ENCODE measurements at places on chromosomes 6 and 20.

DNA sequence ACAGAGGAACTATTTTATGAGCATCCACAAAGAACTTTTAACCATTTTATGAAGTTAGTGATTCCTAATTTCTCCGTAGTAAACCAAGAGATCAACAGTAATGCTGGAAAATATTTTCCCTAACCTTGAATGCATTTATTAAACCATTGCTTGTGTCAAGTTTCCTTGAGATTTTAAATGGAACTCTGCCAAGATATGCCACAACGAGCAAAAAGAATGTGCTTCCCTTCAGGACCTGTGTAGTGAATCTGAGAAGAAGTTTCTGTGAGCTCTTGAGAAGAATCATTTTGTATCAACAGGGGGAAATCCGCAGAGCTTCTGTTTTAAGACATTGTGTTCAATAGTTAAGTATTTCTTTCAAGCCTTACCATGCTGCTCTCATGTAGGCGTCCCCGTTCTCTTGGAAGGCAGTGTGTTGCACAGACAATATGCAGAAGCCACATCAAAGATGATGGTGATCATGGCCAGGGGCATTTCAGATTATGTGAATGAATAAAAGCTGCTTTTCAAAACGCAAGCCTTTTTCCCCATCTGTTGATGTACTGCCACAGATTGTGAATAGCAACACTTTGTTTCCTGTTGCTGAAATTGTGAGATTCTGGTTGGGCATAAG is 439.8 kb downstream of the BMP2 start:
- no peak for DNase-seq

DNA sequence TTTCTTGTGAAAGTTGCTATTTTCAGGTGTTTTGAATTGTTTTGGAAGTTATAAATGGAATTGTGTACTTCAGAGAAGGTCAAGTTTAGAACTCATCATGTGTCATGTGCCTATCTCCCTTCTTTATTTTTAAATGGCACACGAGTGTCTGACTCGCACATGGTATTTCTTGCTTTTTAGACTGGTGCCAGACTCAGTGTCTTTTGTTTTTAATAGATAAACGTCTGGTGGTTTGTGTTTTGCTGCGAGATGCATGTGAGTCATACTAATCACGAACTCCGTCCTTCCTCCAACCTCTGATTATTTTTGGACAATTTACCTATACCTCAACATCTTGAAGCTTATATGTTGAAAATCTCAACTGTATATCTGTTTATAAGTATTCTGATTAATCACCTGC is 292.1 kb downstream of the CDKAL1 start:
- no peak for DNase-seq

DNA sequence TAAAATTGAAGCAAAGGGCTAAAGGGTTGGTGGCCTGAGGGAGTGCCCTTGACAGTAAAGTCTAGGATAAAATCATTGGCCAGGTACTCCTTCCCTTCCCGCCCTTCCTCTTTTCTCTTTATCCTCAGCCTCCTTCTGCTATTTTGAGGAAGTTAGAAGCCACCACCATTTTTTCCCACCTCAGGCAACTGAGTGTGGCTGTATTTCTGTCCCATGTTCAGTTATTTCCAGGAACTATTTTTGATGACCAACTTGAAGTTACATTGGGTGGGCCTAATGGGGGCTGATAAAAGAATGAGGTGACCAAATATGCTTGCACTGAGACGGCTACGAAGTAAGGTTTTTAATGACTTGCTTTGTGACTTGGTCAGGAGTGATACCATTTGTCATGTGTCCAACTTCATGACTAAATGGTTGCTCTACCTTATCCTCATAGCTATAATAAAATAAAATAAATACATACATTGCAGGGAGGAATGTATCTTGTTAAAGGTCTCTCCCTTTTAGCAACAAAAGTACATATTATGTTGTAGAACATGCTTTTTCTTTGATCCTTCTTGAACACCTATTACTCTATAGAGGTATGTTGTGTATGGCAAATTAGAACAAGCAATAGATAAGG is 12.0 kb downstream of the PTPN1 start:
- DNase-seq: no peak

DNA sequence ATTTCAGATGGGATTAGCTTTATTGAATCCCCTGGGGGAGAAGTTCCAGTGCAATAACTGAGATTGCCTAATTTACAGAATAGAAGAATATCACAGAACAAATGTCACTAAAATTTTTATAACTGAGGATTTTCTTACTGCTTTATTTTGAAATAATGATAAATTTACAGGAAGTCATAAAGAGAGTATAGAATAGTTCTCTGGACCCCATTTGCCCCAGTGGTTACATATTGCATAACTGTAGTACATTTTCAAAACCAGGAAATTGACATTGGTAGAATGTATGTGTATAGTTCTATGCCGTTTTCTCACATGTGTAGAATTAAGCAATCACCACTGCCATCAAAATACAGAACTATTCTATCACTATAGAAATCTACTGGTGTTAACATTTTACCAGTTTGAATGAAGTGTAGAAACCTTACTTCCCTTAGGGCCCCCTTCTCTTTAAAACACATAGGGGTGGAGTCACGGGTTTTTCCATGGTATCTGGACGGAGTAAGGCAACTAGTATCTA is 18.3 kb downstream of the KIF6 start:
- no peak for DNase-seq

DNA sequence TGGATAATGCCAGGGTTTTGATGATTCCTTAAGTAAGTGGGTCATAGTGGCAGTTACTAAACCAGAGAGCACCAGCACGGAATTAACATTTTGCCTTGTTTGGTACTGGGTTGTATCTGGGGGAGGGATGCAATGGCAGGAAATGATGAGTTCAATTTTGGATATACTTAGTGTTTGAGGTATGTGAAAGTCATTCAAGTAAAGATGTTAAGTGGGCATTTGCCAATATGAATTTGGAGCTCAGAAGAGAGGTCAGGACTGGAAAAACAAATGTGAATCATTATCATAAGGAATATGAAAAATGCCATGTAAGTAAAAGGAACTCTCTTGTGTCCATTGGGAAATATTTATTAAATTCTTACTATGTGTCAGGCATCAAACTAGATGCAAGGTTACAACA is 6.2 kb downstream of the PXT1 start:
- DNase-seq: no peak

DNA sequence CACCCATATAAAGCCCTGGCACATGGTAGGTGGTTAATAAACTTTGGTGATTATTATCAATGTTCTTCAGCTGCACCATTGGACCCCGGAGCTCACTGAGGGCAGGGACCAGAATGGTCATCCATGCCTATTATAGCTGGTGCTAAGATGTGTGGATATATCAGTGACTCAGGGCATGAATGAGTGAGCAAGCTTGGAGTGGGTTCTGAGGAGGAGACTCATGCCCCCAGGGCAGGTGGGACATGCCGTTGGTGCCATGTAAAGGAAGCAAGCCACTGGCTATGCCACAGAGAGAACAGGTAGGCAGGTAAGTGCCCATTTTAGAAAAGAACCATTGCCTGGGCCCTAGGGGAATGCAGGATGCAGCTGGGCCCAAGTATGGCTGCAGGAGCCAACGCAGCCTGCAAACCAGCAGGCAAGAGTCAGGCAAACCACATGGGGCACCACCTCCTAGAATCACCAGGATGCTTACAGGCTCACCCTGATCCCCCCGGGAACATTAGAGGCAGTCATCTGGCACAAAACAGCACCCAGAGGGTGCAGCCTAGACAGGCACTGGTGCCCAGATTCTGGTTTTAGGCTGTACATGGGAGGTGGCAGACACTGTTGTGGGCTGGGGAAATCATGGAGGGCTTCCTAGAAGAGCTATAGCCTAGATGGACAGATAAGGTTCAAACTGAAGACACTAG is 23.5 kb downstream of the PLAGL2 start:
- no peak for DNase-seq

- no peak for DNase-seq
Measured at GRCh38 chr20:24118441-24119175, 130.0 kb upstream of the GGTLC1 start.

All from activated T-cell treated with anti-CD3 and anti-CD28 coated beads for 24 hours (primary cell).